Suprapubic skin (tissue), 4 donors: ENCODE measurements at places on chromosomes 12 and 14. TPM values are rescaled to one million over a fixed set of nuclear protein-coding genes. Genes with fewer than 3 reads are reported as not detected.

The AP4S1 gene
- total RNA-seq: 5.7 TPM

- no peak for DNase-seq
- peak overlapping the region; percentile 85 for H3K4me3 ChIP-seq
- no peak overlapping the region for H3K27ac ChIP-seq
- H3K36me3 ChIP-seq: peaks cover 6% of the 10 kb centered on the region
- H3K27me3 ChIP-seq: no peaks in the 10 kb centered on the region
Observed at GRCh38 chr14:34628681-34629135, 1.2 kb downstream of the SNX6 start.

GRCh38 chr12:64395739-64396138 lies 5.2 kb upstream of the C12orf56 start:
- no peak overlapping the region for H3K4me3 ChIP-seq
- DNase-seq: no peak
- H3K27ac ChIP-seq: no peak overlapping the region
- peaks cover 12% of the 10 kb centered on the region for H3K4me1 ChIP-seq
- no peaks in the 10 kb centered on the region for H3K36me3 ChIP-seq

The KLRB1 gene
- not detected for total RNA-seq

DNA sequence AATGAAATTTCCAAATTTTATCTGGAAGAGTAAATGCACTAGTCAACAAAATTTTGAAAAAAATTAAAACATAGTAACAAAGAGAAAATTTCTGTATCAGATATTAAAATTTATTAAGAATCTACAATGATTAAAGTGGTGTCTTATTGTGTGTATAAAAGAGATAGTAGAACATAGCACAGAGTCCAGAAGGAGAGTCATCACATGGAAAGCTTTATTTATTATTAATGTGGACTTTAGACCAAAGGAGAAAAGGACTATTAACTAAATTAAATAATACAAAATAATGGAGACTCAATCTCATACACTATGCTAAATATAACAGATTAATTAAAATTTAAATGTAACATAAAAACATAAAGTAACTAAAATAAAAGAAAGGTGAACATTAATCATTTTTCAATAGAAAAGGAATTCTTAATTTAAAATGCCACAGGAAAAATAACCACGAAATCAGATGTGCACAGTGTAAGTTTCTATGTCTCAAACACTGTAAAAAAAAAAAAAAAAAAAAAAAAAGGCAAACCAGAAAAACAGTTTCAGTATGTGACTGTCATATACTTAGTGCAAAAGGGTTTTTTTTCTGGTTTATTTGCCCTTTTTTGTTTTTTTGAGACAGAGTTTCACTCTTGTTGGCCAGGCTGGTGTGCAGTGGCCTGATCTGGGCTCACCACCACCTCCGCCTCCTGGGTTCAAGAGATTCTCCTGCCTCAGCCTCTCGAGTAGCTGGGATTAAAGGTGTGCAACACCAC lies 95.4 kb downstream of the MYF5 start:
- H3K27ac ChIP-seq: no peak overlapping the region
- no peaks in the 10 kb centered on the region for H3K36me3 ChIP-seq
- H3K4me1 ChIP-seq: no peaks in the 10 kb centered on the region
- DNase-seq: no peak
- no peak overlapping the region for H3K4me3 ChIP-seq
- no peaks in the 10 kb centered on the region for H3K27me3 ChIP-seq

The KCNMB4 gene
- 3.5 TPM for total RNA-seq

GRCh38 chr14:99880651-99881420 lies 87.6 kb downstream of the EML1 start:
- peaks cover 19% of the 10 kb centered on the region for H3K4me1 ChIP-seq
- peak overlapping the region; percentile 3 for H3K27ac ChIP-seq
- H3K36me3 ChIP-seq: no peaks in the 10 kb centered on the region
- no peak overlapping the region for H3K4me3 ChIP-seq
- DNase-seq: no peak

The SNW1 gene
- total RNA-seq: 50.2 TPM

DNA sequence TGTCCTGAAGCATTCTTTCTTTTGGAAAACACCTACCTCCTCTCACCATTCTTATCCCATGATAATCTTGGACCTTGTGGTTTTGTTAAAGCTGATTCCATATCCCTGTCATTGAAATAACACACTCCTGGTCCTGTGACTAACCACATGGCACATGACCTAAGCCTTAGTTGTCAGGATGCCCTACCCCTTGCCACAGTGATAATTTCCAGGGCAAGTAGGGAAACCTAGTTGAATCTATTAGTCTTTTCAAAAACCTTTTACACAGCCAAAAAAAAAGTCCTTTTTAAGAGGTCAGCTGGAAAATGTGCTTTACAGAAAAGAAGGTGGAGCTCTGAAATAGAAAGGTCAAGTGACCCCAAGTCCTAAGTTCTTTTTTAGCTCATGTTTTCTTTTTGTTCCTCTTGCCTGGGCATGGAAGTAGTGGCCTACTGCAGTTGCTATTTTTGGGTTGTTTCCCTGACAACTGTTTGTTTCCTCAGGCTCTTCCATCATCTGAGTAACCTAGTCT lies 608.4 kb downstream of the LRFN5 start:
- peaks cover 11% of the 10 kb centered on the region for H3K4me1 ChIP-seq
- no peaks in the 10 kb centered on the region for H3K36me3 ChIP-seq
- no peak overlapping the region for H3K4me3 ChIP-seq
- no peaks in the 10 kb centered on the region for H3K27me3 ChIP-seq
- DNase-seq: no peak

DNA sequence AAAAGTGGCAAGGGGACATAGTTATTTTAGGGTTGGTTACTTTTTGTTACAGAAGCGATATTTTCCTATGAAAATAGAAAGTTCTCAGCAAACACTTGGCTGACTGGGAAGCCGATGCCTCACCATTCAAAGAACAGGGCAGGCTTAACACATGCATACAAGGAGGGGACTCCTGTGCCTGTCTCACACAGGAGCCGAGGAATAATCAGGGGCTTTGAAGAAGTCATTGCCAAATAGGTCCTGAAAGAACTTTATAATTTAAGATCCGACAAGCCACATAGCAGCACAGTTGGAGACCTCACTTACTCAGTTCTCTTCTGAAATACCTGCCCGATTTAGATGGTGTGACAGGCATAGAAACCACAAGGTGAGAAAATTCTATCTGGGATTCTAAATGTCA lies 389.8 kb downstream of the EMP1 start:
- DNase-seq: no peak
- H3K4me3 ChIP-seq: no peak overlapping the region
- no peaks in the 10 kb centered on the region for H3K4me1 ChIP-seq
- no peaks in the 10 kb centered on the region for H3K27me3 ChIP-seq

- no peak for DNase-seq
- no peaks in the 10 kb centered on the region for H3K27me3 ChIP-seq
- no peaks in the 10 kb centered on the region for H3K4me1 ChIP-seq
- no peak overlapping the region for H3K4me3 ChIP-seq
Observed at GRCh38 chr14:76015191-76015590, 29.6 kb downstream of the IFT43 start.

DNA sequence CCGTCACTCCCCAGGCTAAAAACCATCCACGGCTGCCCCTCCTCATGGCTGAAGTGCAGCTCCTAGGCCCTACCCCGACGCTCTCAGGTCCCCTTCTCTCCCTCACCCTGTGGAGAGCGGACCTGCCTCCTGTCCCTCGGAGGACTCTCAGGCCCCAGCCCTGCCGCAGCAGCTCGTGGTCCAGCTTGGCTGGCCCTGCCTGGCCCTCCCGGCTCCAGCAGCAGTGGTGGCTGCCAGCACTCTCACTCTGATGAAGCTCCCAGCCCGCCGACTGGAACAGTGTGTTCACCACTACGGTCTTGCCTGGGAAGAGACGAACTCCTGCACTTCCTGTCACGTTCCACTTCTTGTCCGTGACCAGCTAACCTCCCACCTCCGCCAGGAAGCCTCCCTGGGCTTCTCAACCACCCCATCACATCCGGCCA lies 11.1 kb downstream of the BAG5 start:
- H3K4me1 ChIP-seq: peaks cover 57% of the 10 kb centered on the region
- peak overlapping the region; percentile 9 for H3K4me3 ChIP-seq
- peak overlapping the region; percentile 75 for H3K27ac ChIP-seq
- DNase-seq: peak; percentile 82
- H3K36me3 ChIP-seq: no peaks in the 10 kb centered on the region
